ENCODE measurements at places on chromosomes 12 and 14.

DNA sequence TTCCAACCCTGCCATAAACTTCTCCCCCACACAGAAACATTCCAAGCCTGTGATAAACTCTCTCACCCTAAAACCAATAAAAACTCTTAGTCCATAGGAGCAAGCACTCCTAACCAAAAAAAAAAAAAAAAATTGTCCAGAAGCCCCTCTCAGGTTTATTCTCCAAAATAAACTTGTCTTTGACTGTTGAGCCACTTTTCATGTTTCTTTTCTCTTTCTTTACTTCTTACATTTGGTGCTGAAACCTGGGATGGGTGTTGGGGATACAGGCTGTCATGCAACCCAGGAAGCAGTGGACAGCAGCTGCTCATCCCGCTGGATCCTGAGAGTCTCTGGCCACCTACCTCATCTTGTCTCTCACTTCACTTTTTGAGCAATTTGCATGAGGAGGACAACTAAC is 2.0 kb upstream of the ADAM20 start:
- no peak for DNase-seq

DNA sequence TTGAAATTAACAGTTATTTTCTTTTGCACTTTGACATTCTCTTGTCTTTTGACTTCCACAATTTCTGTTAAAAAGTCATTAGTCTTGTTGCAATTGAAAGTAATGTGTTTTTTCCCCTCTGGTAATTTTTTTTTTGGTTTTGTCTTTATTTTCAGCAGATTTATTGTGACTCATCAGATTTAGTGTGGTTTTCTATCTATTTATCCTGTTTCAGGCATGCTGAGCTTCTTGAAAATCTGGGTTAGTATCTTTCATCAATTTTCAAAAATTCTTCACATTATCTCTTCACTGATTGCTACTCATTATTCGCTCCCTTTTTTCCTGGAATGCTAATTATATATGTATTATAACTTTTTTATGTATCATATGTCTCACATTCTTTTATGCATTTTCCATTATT is 15.3 kb upstream of the NTF3 start:
- DNase-seq: no peak

GRCh38 chr12:29023436-29024076 is 125.5 kb upstream of the FAR2 start:
- no peak for DNase-seq

GRCh38 chr14:92675976-92676375 is 72.5 kb downstream of the LGMN start:
- no peak for DNase-seq

GRCh38 chr12:109766251-109766778 is 52.7 kb downstream of the FAM222A start:
- no peak for DNase-seq

GRCh38 chr12:111410431-111411184 is 4.9 kb downstream of the SH2B3 start:
- DNase-seq: no peak

GRCh38 chr12:113645603-113646002 is 173.9 kb upstream of the LHX5 start:
- no peak for DNase-seq

DNA sequence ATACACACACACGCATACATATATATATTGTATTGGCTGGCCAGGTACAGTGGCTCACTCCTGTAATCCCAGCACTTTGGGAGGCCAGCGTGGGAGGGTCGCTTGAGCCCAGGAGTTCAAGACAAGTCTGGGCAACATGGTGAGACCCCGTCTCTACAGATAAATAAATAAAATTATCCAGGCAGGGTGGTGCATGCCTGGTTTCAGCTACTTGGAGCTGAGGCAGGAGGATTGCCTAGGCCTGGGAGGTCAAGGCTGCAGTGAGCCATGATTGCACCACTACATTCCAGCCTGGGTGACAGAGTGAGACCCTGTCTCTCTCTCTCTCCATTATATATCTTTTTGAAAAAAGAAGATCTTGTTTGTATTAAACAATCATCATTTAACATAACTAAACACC is 4.6 kb upstream of the SYNE3 start:
- no peak for DNase-seq
